AG08395 (cell line): ENCODE measurements at places on chromosomes 3 and 15.
A peak's percentile ranks its signal among the peaks of the same experiment; 100 is the strongest.

DNA sequence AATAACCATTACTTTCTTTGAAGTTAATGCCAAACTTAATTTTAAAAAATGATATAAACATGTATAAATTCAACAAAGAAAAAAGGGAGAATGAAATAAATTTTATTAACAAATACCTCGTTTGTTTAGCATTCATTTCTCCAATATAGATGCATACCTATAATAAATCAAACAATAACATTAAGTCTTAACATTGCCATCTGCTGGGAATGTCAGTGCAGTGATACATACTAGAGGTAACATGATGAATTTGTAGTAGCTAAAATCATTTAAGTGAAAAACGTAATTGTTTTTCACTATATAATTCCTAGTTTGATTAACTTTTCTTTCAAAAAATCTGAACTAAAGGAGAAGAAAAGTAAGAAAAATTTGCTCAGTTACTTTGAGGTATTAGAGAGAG lies 340.2 kb upstream of the CBLB start:
- DNase-seq: no peak

DNA sequence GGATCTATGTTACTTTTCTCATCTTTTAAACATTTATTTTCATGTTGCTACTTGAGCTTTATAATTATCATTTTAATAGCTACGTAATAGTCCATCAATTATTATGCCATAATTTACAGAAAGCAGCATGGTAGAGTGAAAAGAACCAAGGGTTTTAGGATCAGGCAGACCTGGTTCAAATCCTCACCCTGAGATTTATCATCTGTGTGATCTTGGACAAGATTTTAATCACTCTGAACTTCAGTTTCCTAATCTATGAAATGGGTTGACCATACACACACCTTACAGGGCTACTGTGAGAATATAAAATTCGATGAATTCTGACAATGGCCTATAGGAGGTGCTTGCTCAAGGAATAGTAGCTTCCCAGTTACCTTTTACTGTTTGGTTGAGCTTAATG lies 27.1 kb downstream of the BOC start:
- no peak for DNase-seq

DNA sequence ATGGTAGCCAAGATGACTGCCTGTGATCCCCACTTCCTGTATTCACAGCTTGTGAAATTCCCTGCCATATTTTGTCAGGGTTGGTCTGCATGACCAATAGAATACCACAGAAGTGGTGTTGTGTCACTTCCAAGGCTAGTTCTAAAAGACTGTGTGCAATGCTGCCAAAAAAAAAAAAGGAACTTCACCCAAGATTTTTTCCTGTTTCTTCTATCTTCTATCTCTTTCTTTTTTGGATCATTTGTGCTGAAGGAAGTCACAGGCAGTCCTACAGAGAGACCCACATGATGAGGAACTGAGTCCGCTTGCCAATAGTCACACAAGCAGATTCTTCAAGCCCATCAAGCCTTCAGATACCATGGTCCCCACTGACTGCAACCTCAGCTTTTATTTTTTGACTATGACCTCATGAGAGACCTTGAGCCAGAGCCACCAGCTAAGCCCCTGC lies 18.1 kb upstream of the RAF1 start:
- peak; percentile 85 for DNase-seq

- DNase-seq: no peak
These were observed 41.9 kb upstream of the PEX5L start for GRCh38 chr3:180078592-180078991.

- DNase-seq: no peak
These were observed 195.0 kb downstream of the RORA start for GRCh38 chr15:61033940-61034677.

- peak; percentile 86 for DNase-seq
These were observed 46.2 kb downstream of the TPRA1 start for GRCh38 chr3:127544192-127544802.

GRCh38 chr3:70919661-70920060 lies 607.2 kb upstream of the MDFIC2 start:
- no peak for DNase-seq
